DMS153 (cell line): ENCODE measurements at places on chromosomes 16 and 17.

DNA sequence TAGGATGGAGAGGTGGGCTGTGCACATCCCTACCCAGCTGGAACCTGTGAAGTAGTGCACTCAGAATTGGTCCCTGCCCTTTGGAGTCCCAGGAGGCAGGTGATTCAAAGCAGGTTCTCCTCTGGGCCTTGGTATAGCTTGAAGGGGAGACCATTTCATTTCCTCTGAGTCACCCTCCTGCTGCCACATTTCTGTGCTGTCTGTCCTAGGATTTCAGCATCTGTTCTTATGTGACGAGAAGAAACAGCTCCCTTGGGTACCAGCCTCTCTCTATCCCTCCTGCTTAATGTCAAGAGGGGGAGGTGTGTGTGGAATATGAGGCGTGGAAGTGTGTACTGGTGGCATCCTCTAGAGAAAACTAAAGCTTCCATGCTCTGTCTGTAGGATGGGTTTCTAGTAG, 5.0 kb upstream of the NFE2L1 start:
- no peak for DNase-seq

DNA sequence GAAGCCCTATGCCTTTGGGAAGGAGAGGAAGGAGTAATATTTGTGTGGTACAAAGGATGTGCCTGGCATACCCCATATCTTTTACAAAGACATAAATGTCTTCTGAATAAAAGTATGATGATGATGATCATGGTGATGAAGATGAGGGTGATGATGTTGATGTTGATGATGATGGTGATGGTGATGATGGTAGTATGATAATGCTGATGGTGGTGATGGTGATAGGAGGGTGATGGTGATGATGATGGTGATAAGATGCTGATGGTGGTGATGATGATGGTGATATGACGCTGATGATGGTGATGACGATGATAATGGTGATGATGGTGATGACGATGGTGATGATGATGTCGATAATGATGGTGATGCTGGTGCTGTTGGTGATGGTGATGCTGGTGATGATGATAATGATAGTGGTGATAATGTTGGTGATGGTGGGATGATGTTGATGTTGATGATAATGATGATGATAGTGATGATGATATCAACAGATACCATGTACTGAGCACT, 684.2 kb downstream of the WWOX start:
- no peak for DNase-seq

DNA sequence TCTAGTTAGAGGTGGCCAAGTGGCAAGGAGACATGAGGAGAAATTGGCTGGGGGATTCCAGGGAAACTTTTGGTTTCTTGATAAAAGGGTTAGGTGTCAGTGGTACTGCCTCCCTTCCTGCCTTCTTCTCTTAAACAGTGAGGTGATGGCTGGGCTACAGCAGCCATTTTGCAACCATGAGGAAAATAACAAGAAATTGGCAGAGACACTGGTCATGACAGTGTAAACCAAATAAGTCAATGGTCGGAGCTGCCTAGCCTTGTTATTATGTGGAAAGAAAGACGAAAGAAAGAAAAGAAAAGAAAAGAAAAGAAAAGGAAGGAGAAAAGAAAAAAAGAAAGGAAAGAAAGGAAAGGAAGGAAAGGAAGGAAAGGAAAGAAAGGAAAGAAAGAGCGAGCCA, 63.9 kb downstream of the CPPED1 start:
- DNase-seq = no peak

GRCh38 chr16:62208934-62209333, 172.7 kb upstream of the CDH8 start:
- no peak for DNase-seq

DNA sequence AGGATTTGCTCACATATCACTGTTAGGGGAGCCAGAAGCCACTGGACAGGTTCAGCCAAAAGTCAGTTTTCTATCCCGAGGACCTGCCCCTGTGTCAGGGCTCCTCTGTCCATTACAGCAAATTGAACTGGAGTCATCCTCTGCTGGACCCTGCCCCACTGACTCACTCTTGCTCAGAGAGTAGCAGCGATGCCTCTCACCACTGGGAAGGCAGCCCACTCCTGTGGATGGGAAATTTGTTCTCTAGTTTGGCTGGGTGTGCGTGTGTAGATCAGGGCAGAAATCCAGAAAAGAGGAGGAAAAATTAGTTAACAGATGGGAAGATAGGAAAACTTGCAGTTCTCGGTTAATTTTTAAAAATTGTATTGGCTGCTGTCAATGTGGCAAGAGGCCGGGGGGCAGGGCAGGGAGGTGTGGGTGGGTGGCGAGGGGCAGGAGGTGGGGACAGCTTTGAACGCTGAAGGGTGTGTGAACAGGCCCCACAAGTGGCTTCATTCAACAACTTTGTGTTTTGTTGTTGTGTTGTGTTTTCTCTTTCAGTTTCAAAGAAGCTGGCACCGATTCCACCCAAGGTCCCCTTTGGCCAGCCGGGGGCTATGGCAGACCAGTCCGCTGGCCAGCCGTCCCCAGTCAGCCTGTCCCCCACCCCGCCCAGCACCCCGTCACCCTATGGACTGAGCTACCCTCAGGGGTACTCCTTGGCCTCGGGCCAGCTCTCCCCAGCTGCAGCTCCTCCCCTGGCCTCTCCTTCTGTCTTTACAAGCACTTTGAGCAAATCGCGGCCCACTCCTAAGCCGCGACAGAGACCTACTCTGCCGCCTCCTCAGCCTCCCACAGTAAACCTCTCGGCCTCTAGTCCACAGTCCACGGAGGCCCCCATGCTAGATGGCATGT, 33.6 kb downstream of the ELAC2 start:
- no peak for DNase-seq

DNA sequence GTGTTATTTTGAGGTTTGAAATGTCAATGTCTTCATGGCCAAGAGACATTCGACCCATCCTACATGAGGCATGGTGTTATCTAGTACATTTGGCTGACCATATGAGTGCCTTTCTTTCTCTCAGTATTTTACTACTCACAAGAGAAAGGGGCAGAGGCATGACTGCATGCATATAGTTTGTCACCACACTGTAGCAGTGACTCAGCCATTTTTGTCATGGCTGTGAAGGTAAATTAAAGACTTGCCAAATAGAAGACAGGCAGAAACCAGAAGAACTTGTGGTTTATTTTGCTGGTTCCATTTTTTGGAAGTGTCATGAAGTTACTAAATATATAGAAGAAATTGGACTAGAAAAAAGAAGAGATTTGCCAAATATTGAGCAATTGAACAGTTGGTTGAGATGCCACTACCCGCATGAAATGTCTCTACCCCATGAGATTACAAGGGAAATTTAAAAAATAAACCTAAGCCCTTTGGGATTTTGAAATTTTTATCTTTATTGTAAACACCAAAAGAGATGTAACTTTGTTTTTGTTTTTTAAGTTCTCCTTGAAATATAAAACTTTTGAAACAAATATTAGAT, 170.3 kb downstream of the CHD9 start:
- DNase-seq = no peak

GRCh38 chr16:57775661-57776469, 26.4 kb downstream of the KIFC3 start:
- peak; percentile 26 for DNase-seq

DNA sequence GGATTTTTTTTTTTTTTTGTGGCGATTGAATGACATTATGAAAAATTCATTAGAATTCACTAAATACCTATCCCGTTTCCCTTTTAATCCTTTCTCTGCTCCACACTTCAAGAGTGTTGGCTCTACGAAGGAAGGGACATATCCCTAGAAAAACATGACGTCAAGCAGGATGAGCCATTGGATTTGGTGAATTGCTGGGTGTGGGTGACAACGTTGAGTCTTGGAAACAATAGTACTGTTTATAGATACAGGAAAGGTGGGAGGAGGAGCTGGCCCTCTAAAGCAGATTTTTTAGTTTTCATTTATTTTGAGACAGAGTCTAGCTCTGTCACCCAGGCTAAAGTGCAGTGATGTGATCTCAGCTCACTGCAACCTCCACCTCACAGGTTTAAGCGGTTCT, 167.6 kb upstream of the FAM20A start:
- no peak for DNase-seq

GRCh38 chr17:64156670-64157069, 26.7 kb upstream of the ERN1 start:
- no peak for DNase-seq

DNA sequence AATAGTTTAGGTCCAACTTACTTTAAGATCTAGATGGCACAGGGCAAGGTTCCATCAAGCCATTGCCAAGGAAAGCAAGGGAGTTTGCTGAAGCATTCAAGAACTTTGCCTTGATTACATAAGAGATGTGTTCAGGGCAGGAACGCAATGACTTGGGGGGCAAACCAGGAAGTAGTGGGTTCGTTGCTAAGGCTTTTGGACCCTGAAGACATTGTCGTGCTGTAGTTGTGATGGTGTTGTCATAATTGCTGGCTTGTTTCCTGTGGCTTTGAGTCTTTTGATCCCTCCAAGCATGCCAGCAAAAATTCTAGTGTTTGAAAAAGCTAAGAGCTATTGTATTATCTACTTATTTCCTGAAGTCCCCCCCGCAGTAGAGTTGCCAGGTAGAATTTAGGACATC, 70.7 kb upstream of the HNF1B start:
- DNase-seq = no peak

DNA sequence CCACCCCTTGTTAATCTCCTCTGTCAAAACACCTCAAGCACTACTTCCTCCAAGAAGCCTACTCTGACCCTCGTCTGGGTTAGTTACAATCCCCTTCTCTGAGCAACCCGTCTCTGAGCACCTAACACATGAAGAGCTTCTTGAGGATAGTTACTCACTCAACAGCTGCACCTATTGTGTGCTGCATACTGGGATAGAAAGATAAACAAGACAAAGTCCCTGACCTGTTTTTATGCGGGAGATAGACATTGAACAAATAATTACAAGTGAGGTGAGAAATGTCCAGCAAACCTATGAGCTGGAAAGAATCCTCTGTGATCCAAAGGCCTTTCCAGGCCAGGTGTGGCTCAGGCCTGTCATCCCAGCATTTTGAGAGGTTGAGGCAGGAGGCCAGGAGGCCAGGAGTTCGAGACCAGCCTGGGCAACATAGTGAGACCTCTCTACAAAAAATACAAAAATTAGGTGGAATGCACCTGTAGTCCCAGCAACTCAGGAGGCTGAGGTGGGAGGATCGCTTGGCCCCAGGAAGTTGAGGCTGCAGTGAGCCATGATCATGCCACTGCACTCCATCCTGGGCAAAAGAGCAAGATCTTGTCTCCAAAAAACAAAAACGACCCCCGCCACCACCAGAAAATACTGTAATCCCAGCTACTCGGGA, 5.5 kb upstream of the ZNF771 start:
- DNase-seq = peak; percentile 34

- no peak for DNase-seq
These were observed 23.4 kb downstream of the LMF1 start for GRCh38 chr16:947255-947921.

DNA sequence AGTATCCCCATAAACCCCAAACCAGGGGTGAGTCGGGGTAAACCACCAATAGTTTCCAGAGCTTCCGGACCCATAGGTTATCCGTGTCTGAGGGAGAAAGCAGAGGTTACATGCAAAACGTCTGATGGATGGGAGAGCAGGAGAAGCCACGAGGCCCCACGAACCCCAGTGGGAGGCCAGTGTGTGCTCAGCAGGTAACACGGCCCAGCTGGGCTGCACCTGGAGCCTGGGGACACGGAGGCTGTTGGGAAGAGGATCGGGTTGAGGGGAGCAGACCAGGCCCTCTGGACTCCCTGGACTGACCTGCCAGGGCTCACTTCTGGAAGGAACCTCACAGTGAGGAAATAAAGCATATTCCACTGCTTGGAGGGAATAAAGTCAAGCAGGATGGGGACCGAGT, 78.1 kb downstream of the SEC14L1 start:
- no peak for DNase-seq

GRCh38 chr17:80477647-80478478, 1.5 kb upstream of the NPTX1 start:
- peak; percentile 27 for DNase-seq

DNA sequence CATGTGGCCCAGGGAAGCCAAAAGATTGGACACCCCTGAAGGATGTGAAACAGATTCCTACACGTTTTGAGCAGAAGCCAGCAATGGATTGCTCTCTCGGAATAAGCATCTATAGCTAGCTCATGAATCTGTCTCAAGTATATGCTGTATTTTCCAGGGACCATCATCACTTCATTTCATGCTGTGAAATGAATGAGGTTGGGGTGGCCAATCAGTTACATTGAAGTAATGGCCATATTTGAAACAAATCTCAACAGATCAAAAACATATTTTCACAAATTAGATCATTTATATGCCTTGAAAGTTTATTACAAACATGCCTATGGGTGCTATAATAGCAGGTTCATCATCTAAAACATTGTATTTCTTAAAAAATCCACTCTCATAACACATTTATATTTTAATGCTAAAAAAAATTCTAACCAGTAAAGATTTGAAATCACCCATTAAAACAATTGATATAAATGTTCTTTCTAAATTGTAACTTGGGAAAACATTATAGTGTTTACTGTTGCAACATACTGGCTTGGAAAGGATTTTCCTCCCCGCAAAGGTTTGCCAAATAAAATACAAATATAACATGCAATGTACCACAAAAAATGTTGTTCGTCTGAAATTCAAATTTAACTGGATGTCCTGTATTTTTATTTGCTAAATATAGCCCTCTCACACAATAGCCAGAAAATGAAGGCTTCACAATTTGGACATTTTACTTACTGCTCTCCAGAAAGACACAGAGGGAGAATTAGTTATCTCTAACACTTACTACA, 743.6 kb downstream of the KCNJ2 start:
- DNase-seq = no peak

GRCh38 chr17:63395075-63395805, 50.9 kb downstream of the CYB561 start:
- no peak for DNase-seq

DNA sequence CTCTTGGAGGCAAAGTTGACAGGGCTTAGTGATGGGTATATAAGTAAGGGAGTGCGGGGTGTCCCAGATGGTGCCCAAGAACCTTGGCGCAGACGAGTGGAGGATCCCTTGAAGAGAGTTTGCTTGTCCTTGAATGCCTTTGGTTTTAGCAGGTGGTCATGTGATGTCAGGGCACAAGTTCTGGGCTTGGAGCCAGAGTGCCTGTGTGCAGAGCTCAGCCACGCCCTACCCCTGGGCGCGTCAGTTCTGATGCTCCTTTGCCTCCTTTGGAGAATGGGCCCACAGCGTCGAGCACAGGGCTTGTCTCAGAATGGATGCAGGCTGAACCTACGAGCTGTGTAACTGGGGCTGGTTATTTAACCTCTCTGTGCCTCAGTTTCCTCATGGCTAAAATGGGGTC, 412.2 kb upstream of the EEF2KMT start:
- DNase-seq = peak; percentile 87

DNA sequence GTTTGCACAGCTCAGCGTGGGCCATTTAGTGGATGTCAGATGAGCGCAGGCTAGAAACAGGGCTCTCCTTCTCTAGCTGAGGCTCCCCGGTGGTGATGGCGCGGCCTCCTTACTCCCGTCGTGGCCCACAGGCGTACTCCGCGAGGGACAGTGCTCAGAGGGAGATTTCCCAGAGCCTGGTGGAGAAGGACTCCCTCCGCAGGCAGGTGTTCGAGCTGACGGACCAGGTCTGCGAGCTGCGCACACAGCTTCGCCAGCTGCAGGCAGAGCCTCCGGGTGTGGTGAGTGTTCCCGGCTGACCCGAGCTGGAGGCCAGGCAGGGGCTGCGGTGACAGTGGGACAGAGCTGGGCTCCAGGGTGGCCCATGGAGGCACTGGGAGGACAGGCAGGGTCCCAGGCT, 21.4 kb downstream of the CARD14 start:
- DNase-seq = no peak

GRCh38 chr16:53153130-53153529, 98.3 kb downstream of the CHD9 start:
- DNase-seq = no peak

GRCh38 chr16:29156511-29156910, 171.7 kb downstream of the LAT start:
- DNase-seq = no peak

GRCh38 chr16:46920402-46921068, 36.4 kb downstream of the GPT2 start:
- DNase-seq = no peak
